ENCODE measurements at places on chromosomes 5 and 9.

GRCh38 chr5:22683050-22683449, 170.1 kb downstream of the CDH12 start:
- DNase-seq, result no peak

GRCh38 chr5:67870662-67871061, 344.9 kb upstream of the PIK3R1 start:
- peak; percentile 2 for DNase-seq

GRCh38 chr5:171387970-171388815, 544 bp downstream of the NPM1 start:
- peak; percentile 47 for DNase-seq

DNA sequence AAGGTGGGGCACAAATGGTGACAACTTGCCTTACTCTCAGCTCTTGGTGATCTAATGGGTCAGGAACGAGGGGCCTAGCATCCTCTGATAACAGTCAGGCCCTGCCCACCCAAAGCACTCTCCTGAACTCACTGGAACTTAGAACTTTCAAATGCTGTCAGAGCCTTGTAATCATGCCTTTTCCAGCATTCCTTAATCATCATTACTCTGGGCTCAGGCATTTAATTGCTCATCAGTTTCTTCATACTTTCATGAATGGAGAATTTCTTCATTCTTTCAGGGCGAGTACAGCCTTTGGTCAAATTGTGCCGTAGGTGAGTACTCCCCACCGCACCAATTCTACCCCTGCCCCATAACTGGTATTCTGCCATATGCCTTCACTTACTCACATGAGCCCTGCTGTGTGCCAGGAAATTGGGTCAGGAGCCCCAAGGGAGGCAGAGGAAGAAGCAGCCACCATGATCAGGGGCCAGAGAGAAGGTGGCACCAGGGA, 30.2 kb upstream of the DUSP1 start:
- DNase-seq, result no peak

- no peak for DNase-seq
Observed at GRCh38 chr9:109419531-109419930, 78.6 kb downstream of the PTPN3 start.

GRCh38 chr5:65984098-65984885, 57.9 kb downstream of the ERBIN start:
- no peak for DNase-seq

- no peak for DNase-seq
Observed at GRCh38 chr9:133996531-133997520, 4.7 kb upstream of the VAV2 start.

GRCh38 chr5:93584596-93585040, 1.6 kb downstream of the NR2F1 start:
- DNase-seq, result no peak

DNA sequence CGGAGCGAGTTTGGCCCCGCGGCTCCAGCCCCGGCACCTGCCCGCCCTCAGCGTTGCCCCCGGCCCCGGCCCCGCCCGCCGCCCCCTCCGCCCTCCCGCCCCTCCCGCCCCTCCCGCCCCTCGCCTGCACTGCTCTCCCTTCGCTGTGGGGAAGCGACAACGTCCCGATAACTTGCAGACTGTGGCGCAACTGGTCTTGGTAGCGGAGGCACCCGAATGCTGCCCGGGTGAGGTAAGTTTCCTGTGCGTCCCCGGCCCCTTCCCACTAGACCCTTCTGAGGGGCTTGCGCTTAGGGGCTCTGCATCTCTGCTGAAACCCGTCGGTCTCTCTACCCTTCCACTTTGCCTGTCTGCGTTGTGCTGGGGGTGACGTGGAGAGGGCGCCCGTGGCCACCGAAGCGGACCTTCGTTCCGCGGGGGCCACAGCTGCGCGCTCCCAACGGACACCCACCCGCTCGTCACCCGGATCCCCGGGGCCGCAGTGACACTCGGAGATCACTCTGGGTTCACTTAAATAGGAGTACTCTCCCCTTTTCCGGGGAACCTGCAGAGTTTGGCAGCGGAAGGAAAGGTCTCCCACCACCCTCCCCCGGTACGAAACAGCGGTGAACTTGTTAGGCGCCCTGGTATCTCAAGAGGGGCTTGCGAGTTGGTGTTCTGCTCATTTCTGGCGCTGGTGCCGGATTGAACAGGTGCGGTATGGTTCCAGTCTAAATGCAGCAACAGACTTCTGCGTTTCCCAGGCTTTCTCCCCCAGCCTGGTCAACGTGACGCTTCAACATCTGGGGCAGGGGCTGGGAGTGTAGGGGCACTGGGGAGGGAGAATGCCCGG, 707 bp downstream of the PIP5K1B start:
- DNase-seq, result peak; percentile 13

DNA sequence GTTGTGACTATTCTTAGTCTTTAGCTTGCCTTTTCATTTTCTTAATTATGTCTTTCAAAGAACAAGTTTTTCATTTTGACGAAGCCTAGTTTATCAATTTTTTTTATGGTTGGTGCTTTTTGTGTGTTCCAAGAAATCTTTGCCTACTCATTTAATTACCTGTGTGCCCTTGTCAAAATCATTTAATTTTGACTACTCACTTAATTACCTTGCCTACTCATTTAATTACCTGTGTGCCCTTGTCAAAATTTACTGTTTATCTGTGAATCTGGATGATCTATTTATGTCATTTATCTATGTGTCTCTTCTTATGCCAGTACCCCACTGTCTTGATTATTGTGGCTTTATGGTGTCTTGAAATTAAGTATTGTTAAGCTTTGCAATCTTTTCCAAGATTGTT, 63.9 kb downstream of the MTAP start:
- DNase-seq, result no peak

DNA sequence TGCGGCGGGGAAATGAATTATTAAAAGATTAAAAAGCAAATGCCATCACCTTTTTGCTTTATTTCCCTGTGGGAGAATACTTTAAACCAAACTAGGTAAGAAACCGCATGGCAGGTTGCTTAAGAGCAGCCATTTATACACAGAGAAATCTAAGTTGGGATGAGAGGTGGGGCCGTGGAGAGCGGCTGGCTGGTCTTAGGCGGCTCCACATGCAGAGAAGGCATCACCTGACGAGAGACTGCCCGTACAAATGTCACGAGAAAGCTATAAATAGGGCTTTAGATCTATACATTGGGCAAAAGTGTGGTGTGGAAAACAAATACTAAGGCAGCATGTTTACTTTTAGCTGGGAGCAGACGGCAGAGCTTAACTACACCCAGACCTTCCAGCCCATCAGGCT, 39.4 kb downstream of the MED27 start:
- no peak for DNase-seq

GRCh38 chr5:170362102-170362501, 27.1 kb downstream of the KCNMB1 start:
- DNase-seq, result no peak

Data from NCI-H524 (cell line).